ENCODE measurements at places on chromosomes 12 and 14. TPM values are rescaled to one million over a fixed set of nuclear protein-coding genes. Genes with fewer than 3 reads are reported as not detected.

DNA sequence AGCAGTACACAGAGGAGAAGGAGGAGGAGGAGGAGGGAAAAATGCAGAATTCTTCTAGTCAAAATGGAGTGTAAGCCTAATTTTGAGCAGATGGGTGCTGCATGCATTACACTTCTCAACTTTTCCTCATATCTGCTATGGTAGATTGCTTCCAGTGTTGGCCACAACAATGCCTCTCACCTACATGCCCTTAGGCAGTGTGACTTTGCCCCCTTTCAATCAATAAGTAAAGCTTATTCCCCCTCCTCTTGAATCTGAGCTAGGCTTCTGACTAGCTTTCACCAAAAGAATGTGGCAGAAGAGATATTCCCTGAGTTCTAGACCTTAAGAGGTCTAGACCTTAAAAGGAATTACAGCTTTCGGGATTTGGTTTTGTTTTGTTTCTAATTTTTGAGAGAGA lies 3.2 kb upstream of the METTL3 start:
- DNase-seq, result no peak

GRCh38 chr14:34219661-34220377 lies 242.2 kb downstream of the SPTSSA start:
- DNase-seq, result no peak

- DNase-seq, result no peak
These were observed 44.6 kb upstream of the ISM2 start for GRCh38 chr14:77543240-77543551.

DNA sequence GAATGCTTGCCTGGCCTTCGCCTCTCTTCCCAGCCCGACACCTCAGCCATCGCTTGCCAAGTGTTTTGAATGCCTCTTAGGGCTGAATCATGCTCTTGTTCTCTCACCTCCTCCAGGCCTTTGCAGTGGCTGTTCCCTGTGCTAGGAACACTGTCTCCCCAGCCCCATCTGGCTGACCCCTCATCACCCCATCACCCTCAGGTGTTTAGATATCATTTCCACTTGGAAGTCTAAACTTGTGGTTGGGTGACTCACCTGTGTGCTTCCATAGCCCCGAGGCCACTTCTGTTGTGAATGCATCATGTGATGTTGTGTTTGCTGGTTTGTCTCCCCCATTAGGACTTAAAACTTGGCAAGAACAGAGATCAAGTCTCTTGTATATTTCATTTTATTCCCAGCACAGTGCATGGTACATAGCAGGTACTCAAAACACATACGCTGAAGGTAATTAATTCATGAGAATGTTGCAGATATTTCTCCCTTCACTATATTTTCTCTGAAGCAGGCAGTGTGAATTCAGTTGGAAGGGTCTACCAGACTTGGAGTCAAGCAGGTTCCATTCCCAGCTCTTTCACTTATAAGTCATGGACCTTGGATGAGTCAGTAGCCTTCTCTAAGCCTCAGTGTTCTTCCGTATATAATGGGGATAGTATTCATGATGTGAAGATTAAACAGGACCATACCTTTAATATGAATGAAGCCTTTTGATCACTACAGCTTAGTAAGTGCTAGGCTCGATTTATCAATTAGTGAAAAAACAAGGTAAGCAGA lies 67.8 kb downstream of the HRK start:
- DNase-seq, result peak; percentile 40

Gene NID2
- 102 TPM for total RNA-seq

Gene MGP
- total RNA-seq, result 0.56 TPM
